ENCODE measurements at places on chromosomes 11 and 22.

DNA sequence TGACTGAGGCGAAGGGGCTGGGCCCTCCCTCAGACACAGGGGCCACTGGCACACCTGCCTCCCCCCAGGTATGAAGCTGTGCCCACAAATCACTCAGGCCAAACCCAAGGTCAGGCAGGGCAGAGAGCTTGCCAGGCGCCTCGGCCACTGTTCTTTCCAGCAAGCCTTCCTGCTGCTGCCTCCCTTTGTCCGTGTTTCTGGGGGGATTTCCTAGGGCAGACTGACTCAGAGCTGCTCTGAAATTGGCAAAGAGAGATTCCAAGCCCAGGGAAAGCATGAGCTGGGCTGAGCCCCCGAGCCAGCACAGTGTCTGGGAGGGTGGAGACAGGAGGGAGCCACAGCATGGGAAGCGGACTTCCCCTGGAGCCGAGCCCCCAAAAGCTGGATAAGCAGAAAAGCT, 33.2 kb downstream of the PPP2R1B start:
- no peak for DNase-seq

DNA sequence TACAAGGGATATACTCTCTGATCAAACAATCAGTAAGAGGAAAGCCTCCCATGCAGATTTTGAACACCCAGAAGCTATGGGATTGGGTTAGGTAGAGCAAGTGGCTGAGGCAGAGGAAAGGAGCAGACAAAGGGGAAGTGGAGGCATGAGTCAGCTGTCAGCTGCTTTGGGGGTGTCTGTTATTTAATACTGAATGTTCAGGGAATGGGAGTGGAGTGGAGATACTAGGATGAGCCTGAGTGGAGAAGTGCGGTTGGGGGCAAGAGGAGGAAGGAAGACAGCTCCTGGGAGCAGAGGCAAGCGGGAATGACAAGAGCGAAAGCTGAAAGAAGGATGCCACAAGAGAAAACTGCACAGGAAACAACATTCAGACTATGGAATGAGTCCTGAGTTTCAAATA, 22.7 kb upstream of the TMPRSS5 start:
- DNase-seq: no peak

GRCh38 chr11:3893311-3893710, 37.8 kb downstream of the STIM1 start:
- no peak for DNase-seq

DNA sequence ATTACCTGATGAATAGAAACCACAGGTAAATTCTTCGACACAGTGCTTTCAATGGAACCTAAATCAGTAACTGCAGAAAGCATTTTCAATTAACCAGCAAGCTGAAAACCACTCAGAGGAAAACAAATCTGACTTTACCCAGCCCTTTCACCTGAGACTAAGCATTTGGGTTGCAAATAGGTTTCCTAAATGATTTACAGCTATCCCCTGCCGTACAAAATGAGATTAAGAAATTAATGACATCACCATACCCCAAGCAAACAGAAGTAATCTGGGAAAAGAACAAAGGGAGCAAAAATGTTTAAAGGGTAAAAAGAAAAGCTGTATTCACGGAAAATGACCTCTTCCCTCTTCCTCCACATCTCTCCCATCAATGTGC, 584 bp downstream of the NOX4 start:
- DNase-seq: no peak

GRCh38 chr22:38504731-38505540, 1.2 kb downstream of the DDX17 start:
- DNase-seq: peak; percentile 33

DNA sequence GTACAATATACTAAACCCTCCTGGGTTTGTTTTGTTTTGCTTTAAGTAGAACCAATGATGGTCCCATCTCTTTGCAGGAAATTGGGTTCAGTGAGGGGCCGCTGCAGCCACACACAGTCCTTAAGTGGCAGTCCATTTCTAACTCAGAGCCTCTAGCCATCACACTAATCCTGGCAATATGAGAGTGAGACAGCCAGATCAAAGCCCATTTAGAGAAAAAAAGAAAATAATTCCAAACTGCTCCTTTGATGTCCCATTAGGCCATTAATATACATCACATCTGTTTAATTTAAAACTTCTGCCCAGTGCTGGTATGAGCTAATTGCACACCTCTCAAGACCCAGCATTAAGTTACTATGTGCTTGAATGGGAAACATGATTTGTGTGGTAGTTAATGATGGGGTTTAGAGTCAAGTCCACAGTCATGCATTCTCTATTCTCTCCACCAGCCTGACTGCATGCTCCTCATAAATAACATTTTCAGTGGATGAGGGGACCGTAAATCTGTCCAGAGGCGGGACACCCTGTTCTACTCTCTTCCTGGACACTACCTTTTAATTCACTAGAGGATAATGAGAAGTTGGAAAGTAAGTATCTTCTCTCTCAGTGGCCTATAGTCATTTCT, 53.8 kb upstream of the BIRC3 start:
- DNase-seq: no peak

DNA sequence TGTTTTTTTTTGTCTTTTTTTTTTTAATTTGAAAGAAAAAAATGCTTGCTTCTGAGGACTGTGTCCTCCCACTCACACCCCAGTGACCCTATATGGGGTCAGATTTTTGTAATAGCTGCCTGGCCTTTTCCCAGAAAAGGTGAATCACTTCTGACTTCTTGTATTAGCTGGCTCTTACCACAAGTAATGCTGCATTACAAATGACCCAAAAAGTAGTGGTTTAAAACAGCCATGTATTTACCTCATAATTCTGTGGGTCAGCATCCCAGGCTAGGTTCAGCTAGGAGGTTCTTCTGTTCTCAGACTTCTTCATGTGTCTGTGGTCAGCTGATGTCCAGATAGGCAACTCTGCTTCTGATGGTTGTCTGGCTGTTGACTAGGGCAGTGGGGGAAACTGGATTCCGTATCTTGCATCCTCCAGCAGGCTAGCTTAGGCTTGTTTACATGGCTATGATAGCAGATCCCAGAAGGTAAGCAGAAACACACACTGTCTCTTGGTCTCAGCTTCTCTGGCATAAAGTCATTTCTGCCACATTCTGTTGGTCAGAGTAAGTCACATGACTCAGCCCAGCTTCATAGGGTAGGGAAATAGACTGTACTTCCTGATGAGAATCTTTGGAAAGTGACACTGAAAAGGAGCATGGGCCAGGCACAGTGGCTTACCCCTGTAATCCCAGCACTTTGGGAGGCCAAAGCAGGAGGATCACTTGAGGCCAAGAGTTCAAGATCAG, 19.5 kb downstream of the LHFPL7 start:
- no peak for DNase-seq

- DNase-seq: no peak
Measured at GRCh38 chr11:20360650-20361049, 2.9 kb upstream of the HTATIP2 start.

DNA sequence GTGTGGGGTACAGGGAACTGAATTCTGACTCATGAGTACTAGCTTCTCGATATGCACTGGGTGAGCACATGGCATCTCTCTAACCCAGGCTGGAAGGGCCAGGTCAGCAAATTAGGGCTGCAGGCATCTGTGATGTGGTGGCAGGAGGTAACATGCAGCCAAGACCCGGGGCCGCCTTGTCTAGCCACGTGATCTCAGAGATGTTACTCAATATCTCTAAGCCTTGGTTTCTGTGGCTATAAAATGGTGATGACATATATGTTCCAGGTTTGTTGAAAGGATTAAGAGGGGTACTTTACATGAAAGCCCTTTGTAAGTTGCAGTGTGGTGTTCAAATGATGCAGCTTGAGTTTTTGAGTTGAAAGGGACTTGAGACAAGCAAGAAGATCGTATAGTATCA, 3.2 kb downstream of the ST14 start:
- DNase-seq: no peak

DNA sequence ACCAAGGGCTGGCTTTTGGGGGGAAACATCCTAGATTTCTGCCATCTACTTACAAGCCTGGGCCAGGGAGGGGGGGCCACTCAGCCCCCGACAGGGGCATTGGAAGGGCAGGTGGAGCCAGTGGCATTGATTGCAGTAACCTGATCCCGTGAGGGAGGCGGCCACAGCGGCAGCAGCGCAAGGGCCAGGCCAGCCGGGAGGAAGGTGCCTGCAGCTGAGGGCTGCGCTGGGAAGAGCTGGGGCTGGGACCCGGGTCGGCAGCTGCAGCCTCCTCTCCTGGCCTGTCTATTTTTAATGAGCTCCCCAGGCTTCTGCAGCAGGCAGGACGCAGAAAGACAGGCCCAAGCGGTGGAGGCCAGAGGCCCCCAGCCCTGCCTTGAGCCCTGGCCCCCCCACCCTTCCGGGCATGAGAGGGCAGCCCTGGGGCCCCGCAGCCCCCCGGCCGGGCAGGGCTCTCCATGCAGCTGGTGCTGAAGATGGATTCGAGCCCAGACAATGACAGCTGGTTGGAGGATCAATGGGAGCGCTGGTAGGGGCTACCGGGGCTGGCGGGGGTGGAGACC, 10.6 kb downstream of the FREY1 start:
- no peak for DNase-seq

DNA sequence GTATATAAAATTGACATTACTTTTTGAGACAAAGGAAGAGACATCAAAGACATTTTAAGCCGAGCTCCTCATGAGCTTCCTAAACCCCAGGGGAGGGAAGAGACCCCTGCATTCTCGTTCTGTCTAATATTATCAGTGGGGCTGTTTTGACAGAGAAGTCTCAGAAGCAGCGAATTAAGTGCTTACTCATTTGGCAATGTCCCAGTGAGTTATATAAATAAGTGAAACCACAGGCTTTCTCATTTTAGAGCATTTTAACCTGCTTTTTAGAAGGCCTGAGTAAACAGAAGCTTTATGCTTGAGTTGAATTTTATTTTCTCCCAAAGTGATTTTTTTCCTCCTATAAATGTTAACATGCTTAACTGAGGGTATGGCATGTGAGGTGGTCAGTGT, 23.2 kb upstream of the C1QTNF4 start:
- no peak for DNase-seq

- no peak for DNase-seq
Measured at GRCh38 chr11:33402066-33402465, 144.9 kb downstream of the HIPK3 start.

- no peak for DNase-seq
Measured at GRCh38 chr11:125425601-125426000, 70.5 kb downstream of the FEZ1 start.

DNA sequence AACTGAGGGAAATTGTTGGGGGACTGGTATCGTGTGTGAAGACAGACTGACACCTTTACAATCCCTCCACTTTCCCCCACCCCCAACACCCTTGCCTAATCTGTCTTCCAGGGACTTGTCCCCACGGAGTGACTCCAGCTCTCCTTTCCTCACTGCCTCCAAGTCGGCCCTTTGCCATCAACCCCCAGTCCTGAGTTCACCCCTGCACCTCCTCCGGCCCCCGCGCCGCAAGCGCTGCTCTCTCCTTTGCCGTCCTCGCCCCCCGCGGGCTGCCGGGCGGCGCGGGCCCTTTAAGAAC, 183 bp upstream of the ABCG4 start:
- DNase-seq: no peak

GRCh38 chr11:110446061-110446460, 16.3 kb downstream of the FDX1 start:
- DNase-seq: no peak

GRCh38 chr22:36196254-36197064, 5.2 kb downstream of the APOL4 start:
- no peak for DNase-seq

DNA sequence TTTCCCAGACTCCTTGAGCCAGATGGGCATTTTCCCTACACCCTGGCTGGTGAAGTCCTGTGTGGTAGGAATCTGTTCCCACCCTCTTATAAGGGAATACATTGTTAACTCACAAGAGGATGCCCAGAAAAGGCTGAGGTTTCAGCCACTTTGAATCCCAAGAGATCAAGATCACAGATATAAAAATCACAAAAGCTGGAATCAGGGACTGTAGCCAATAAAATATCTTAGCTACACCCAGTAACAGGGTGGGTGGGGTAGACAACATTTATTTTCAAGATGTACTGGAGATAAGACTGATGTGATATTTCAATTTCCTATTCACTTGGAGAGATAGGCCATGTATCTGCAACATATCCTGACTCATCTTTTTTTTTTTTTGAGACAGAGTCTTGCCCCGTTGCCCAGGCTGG, 50.3 kb downstream of the COPB1 start:
- no peak for DNase-seq

DNA sequence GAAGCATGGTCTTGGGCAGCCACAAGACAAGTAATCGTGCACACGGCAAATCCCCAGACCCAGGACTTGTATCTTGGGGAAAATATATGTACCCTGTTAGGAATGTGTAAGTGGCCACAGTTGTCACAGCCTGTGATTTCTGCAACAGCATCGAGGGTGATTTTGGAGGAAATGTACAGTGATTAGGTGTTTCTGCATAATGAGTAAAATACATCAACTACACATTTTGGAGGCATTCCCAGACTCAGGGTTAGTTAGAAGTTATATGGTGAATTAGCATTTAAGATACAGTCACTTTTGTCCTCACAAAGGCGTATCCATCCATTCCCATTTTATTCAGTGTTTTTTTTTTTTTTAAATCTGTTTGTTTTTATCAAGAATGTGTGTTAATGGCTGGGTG, 28.4 kb downstream of the SUSD2 start:
- DNase-seq: no peak

Measured in stimulated activated CD4-positive, alpha-beta T cell treated with anti-CD3 and anti-CD28 coated beads, Interleukin-1b, Interleukin-23, amount 100 ng/mL, for 1 hour (primary cell).